ENCODE measurements at places on chromosomes 6 and 20.

DNA sequence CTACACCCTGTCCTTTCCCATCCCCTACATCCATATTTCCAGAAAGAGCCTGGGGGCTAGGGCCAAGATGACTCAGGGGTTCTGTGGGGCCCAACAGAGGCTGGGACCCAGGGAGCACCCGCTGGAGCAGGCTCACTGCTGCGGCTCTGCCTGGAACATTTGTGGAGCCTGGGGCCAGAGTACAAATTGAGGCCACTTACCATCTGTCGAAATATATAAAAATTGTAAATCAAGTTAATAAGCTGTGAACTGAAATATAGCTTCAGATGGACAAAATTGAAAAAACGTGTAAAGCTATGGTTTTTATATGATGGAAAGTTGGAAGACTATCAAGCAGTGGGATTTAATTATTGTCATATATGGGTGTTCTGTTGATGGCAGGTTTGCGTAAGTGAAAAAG, 82.9 kb upstream of the ATXN1 start:
- no peak for DNase-seq

GRCh38 chr6:118724211-118724610, 72.8 kb upstream of the CEP85L start:
- no peak for DNase-seq

GRCh38 chr6:168877821-168878282, 375.8 kb downstream of the THBS2 start:
- DNase-seq: no peak

GRCh38 chr20:20552076-20552475, 160.4 kb downstream of the RALGAPA2 start:
- DNase-seq: no peak
